CD4-positive, alpha-beta T cell treated with Interleukin-4 for 4 hours (primary cell): ENCODE measurements at places on chromosomes 1 and 21.

- DNase-seq = no peak
Observed at GRCh38 chr1:38848071-38848470, 11.5 kb downstream of the RRAGC start.

- no peak for DNase-seq
Observed at GRCh38 chr1:230189341-230189740, 122.3 kb downstream of the GALNT2 start.

DNA sequence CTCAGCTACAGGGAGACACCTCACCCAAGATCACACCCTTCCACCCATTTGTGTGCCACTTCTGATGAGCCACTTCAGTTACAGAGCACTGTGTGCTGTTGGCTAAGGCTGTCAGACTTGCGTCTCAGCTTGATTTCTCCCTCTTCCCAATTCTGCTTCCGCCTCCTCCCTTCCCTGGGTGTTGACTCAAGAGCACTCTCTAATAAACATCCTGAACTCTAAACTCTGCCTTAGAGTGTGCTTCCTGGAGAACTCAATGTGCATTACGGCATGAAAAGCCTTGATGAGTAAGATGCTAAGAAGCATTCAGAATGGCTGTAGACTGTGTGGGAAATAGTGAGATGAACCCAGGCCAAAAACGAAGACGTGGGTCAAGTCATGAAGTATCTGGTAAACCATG lies 54.9 kb upstream of the S1PR1 start:
- DNase-seq = no peak

DNA sequence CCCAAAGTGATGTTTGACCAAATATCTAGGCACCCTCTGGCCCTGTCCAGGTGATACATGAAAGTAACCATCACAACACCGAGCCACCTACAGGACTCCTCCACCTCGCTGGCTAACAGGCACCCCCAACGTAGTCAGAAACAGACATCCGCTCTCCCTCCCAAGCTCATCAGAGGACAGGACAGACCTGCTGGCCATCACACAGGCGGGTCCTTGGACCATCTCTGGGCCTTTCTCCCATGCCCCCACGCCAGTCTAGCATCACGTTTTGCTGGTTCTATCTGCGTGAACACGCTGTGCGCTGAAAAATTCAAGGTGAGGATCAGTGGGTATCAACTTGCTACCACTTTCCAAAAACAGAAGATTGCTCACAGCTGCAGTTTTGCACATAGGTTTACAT lies 21.4 kb upstream of the ADARB1 start:
- no peak for DNase-seq

GRCh38 chr1:47584249-47584648 lies 146.4 kb downstream of the FOXD2 start:
- no peak for DNase-seq

- peak; percentile 57 for DNase-seq
Observed at GRCh38 chr1:975896-976683, 5.8 kb downstream of the PERM1 start.

GRCh38 chr1:162070825-162071224 lies 1.3 kb downstream of the NOS1AP start:
- DNase-seq = no peak

DNA sequence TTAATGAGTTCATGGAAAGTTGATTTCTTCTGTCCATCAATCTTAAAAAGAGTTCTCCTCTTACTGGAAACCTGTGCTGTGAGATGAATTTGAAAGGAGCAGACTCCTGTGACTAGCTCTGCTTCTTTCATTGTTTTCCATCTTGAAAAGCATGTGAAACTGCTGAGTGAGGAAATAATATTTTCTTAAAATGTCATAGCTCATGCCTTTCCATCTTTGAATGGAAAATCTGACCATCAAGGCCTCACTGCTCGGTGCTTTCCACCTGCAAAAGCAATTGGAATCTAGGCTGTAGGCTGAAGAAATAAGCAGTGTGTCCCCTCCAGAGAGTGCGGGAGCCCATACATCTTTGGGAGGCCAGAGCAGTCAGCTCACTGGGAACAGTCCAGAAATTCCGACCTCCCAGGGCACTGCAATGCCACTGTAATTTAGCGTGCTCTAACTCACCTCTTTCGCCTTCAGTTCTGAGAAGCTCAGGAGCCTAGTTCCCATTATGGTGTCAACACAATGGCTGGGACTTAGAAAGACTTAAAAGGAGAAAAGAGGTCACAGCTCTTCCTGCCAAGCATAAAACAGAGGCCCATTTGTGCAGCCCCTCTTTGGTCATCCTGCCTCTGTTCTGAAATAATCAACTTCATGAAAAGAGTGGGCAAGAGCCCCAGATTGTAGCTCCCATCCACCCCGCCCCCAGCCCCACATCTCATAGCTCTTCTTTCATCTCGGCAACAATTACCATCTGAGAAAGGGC lies 50.4 kb upstream of the F3 start:
- DNase-seq = no peak

- no peak for DNase-seq
Observed at GRCh38 chr1:205528446-205528886, 24.0 kb downstream of the CDK18 start.

GRCh38 chr1:99728494-99729235 lies 37.8 kb downstream of the FRRS1 start:
- DNase-seq = no peak
